ENCODE measurements at places on chromosomes 11 and 22.

- DNase-seq = no peak
Observed at GRCh38 chr11:24531528-24531927, 34.7 kb downstream of the LUZP2 start.

- no peak for DNase-seq
Observed at GRCh38 chr22:33544707-33545106, 375.6 kb downstream of the LARGE1 start.

DNA sequence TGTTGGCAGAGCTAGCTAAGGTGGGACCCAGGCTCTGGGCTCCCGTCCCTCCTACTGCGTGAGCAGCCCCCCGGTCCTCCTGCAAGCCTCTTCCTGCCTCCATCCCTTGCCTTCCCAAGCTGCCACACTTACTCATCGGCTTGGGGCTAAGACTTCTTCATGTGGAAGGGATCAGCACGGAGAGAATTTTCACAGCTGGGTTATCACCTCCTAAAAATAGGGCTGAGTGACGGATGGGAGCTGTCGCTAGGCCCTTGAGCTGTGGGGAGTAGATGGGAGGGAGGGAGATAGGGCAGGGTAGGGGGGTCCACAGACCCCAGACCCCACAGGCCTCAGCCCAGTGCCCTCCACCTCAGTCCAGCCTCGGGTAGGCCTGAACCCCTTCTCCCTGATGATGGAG is 41.0 kb downstream of the FLRT1 start:
- DNase-seq = no peak

DNA sequence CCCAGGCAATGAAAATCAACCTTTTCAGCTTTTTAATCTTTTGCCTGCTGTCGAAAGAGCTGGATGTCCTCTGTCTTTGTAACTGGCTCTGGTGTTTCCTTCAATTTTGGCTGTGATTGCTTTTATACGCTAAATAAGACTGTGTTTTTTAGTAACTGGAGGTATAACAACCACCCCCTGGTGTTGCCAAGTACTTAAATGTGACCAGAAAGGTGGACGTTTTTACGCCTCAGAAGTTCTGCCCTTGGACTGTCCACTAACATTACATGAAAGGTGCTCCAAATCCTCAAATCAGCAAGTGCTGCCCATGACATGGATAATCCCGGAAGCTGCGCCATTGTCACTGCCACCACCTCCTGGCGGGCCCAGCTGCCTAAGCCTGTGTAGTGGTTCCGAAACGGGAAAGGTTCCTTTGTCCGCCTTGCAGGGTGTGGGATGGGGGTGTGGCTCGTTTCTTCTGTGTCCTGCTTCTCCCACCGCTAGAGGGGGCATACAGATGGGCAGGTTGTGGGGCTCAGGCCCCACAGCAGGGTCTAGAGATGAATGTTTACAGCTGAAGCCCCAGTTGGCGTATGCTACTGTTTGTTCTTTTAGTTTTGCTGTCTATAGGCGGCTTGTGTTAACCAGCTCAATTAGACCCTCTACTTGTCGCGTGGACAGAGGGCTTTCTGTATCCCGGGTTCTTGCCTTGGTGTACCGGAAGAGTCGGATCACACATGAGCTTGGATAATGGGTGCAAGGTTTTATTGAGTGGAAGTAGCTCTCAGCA is 82.2 kb upstream of the SEPTIN5 start:
- DNase-seq = no peak

GRCh38 chr11:111996129-111996528 is 29.1 kb upstream of the DLAT start:
- DNase-seq = no peak

DNA sequence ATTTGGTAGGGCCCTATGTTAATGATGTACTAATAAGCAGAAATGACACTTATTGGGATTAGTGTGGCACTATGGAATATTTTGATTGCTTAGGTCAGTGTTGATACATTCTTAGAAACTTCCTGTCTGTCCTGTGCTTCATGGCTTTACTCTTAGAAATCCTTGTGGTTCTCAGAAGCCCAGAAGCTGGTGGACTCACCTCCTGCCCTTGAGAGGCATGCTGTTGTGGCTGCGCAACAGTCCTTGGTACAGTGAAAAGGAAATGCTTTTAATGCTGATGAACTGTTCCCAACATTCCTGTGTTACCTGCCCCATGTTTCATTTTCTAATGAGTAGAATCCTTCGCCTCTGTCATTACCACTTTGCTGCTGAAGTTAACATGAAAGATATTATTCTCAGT is 52.4 kb upstream of the MYO18B start:
- DNase-seq = no peak

DNA sequence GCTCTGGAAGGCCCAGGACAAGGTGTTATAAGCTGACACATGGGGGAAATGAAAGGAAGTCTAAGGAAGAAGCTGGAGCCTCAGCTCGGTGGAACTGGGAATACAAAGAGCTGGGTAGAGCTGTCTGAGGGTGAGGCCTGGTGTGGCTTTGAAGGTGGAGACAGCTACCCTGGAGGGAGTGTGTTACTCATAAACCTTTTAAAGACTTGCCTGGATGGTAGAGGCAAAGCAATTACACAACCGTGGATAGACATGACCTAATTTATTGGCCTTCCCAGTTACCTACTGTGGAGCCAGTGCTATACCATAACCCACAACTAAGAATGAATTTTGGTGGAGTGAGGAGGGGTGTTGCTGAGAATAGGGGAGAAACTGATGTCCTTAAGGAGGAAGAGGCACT is 22.6 kb downstream of the EXPH5 start:
- DNase-seq = no peak

DNA sequence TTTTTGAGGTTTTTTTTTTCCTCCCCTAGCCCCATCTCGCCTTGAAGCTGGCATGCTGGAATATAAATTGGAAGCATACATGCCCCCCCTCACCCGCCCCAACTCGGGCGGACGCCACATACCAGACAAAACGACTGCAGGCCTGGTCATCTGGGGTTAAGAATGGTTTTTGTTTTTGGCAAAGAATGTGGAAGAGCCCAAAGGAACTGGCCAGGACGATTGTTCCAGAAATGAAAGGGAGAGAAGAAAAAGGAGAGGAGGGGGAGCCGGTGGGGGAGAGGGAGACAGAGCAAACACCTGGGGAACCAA is 25.0 kb downstream of the MN1 start:
- DNase-seq = no peak

GRCh38 chr11:78332174-78332866 is 85.3 kb downstream of the GAB2 start:
- DNase-seq = no peak

DNA sequence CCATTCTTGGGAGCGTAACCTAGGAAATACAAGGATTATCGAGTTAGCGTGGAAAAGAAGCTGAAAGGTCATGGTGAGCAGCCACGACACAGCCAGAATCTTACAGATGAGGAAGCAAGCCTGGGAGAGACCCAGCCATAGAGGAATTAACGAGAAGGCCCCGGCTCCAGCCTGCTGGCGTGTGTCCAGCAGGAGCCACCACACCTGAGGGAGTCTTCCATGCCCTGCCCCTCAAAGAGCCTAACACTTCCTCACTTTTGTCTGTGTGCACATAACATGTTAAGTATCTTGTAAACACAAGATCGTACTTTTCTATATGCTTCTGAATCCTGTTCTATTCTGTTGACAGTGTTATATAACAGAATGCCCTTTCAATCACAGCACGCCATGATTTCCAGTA is 18.1 kb downstream of the CECR2 start:
- no peak for DNase-seq

DNA sequence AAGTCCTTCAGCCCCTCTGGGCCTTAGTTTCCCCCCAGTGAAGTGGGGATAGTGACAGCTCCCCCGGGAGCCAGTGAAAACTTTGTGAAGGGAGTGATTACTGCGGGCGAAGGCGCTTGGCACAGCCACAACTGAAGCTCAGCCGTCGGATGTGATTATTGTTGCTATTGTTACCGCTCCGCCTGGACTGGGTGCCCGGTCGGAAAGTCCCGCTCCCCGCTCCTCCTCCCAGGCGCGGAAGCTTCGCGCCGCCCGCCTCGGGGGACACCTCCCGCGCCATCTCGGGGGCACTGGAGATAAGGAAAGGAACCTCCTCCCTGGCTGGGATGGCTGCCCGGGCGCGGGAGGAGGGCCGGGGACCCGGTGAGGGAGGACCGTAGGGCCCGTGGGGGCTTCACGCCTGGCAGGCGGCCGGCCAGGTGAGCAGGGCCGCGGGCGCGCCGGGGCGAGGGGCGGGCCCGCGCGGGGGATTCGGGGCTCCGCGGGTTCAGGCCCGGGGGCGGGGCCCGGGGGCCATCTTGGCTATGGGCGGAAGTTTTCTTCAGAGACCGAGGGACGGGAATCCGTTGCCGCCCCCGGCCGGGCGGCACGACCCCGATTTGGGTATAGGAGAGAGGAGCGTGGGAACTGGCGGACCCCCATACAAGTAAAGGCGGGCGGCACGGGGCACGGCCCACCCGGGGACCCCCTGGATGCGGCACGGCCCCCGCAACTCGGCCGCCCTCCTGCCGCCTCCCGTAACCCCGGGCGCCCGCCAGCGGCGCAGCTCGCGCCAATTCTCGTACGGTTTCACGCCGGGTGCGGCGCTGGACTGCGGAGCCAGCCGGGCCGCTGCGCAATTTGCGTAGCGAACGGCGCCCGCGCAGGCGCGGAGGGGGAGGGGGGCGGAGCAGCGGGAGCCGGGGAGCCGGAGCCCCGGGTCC is at the start of gene GPR137:
GPR137 (plus strand) TSS at position 887 of the 923 bp plus-strand sequence. CDS start 677 bp downstream, outside the sequence.
- peak; percentile 86 for DNase-seq

- DNase-seq = no peak
Observed at GRCh38 chr11:85939099-85940015, 84.2 kb downstream of the CCDC83 start.

- no peak for DNase-seq
Observed at GRCh38 chr11:3132271-3132781, 32.8 kb downstream of the OSBPL5 start.

DNA sequence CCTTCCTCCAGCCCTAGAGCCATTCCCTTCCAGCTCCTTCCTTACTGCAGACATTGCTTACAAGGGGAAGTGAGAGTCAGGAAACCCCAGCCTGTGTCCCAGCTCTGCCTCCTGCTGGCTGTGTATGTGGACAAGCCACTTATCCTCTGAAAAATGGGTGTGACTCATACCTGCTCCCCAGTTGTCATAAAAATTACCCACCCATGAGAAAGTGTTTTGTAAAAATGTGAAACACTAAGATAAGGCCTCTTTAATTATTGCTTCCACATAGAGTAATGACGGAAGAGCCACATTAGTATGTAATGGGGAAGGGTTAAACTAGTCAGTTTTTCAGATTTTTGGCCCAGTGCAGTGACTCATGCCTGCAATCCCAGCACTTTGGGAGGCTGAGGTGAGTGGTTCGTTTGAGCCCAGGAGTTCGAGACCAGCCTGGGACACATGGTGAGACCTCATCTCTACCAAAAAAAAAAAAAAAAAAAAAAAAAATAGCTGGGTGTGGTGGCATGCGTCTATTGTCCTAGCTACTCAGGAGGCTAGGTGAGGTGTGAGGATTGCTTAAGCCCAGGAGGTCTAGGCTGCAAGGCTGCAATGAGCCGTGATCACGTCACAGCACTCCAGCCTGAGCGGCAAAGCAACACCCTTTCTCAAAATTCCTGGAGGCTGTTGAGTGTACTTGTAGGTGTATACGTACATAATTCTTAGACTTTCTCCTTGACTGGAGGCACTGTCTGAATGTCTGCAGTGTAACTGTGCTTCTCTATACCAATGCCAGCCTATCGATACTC is 84.9 kb downstream of the CTTN start:
- DNase-seq = no peak

- DNase-seq = no peak
Observed at GRCh38 chr22:26673486-26673885, 16.1 kb downstream of the MIAT start.

- DNase-seq = no peak
Observed at GRCh38 chr11:69525516-69526452, 44.3 kb downstream of the LINC01488 start.

- DNase-seq = no peak
Observed at GRCh38 chr22:46767249-46767985, 5.0 kb downstream of the TBC1D22A start.

GRCh38 chr22:28341001-28341400 is 338.6 kb downstream of the TTC28 start:
- DNase-seq = no peak

DNA sequence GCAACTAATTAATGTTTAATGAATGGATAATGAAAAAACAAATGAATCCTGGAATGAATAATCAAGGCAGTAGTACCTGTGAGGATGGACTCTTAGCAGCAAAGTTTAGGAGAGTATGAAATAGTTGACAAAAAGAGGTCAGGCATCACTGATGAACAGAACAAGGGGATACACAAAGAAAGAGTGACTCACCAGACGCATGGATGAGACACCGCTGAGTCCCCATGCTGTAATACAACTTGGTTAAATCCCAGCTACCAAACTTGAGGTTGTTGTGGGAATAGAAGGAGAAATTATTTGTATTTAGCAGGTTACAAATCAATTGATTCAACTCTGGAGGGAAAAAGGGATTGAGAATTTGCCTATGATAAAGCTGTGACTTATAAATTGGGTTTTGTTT is 976.9 kb upstream of the TENM4 start:
- no peak for DNase-seq

DNA sequence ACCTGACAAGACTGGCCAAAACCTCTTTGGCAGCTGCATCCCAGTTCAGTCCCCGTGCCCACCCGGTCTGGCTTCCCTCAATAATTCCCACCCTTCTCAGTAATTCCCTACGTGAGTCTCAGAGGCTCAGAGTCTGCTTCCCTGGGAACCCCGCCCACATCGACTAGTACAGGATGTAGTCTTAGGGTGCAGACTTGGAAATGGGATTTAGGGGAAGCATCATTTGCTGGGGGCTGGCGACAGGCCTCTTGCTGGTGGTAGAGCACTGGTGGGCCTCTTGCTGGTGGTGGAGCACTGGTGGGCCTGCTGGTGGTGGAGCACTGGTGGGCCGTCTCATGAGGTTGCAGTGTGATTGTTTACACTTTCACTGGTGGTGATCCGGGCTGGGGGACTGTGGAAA is 199.5 kb upstream of the B3GAT1 start:
- DNase-seq = no peak

DNA sequence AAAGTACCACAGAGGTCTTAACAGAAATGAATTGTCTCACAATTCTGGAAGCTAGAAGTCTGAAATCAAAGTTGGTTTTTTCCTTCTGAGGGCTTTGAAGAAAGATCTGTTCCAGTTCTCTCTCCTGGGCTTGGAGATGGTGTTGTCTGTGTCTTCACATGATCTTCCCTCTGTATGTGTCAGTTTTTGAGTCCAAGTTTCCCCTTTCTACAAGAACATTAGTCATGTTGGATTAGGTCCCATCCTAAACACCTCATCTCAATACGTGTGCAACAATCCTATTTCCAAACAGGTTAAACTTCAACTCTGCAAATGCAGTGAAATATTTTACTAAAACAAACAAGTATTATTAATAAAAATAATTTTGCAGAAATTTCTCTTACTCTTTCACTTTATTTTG is 3.1 kb upstream of the PTS start:
- no peak for DNase-seq

- no peak for DNase-seq
Observed at GRCh38 chr11:33868647-33869461, 23.0 kb downstream of the LMO2 start.

- no peak for DNase-seq
Observed at GRCh38 chr11:76748948-76749347, 34.2 kb upstream of the TSKU start.

DNA sequence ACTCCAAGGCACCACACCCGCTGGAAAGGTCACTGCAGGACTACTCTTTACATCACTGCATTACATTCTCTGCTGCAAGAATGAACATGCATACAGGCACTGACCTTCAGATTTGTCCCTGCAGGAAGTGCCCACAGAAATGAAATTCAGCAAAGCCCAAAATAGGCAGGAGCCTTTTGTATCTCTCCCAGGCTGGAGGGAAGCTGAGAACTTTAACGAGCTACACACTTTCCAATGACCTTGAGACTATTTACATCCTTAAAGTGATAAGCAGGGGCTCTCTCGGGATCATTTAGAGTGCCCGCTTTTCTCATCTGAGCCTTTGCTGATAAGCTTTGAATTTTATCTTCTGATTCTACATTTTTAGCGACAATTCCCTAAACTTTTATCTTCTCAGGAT is 12.5 kb downstream of the FEZ1 start:
- DNase-seq = no peak

Data from stimulated activated CD8-positive, alpha-beta memory T cell treated with anti-CD3 and anti-CD28 coated beads, Interleukin-15, amount 100 ng/mL, for 48 hours (primary cell).